ENCODE measurements at places on chromosomes 5 and 9.

DNA sequence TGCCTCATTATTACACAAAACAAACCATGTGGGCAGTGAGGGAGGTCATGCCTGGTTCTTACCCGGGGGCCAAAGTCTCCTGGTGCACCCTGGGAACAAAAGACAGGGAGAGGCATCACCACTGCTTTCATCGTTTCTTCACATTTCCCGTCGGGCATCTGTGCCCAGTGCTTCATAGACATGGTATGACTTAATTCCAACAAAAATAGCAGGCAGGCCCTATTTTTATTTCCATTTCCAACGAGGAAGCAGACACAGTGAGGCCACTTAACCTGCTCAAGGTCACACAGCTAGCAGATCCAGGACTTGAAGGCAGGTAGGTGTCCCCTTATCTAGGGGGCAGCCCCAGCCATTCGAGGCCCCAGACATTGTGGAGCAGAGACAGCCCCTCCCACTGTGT lies 34.6 kb upstream of the PHYKPL start:
- DNase-seq, result no peak

GRCh38 chr5:151612689-151613427 lies 21.7 kb upstream of the FAT2 start:
- no peak for DNase-seq

GRCh38 chr9:110753731-110754231 lies 85.2 kb downstream of the MUSK start:
- DNase-seq, result peak; percentile 77

DNA sequence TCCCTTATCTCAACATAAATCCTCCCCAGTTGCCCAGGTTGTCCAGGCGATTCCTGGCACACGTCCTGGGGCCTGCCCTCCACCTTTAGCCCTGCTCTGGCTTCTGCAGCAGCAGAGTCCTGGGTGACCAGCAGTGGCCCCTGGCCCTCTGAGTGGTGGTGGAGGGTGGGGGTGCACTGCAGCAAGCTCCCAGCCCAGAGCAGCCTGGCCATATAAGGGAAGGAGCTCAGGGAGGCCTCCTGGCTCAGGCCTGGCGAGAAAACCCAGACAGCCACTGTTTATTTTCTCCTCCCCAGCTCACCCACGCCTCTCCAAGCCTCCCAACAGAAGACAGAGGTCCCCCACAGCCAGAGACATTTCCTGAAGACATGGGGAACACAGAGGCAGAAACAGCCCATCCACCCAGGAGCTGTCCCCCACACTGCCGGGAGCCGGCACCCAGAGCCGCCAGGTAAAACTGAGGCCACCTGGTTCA lies 44.7 kb upstream of the IL17B start:
- no peak for DNase-seq

DNA sequence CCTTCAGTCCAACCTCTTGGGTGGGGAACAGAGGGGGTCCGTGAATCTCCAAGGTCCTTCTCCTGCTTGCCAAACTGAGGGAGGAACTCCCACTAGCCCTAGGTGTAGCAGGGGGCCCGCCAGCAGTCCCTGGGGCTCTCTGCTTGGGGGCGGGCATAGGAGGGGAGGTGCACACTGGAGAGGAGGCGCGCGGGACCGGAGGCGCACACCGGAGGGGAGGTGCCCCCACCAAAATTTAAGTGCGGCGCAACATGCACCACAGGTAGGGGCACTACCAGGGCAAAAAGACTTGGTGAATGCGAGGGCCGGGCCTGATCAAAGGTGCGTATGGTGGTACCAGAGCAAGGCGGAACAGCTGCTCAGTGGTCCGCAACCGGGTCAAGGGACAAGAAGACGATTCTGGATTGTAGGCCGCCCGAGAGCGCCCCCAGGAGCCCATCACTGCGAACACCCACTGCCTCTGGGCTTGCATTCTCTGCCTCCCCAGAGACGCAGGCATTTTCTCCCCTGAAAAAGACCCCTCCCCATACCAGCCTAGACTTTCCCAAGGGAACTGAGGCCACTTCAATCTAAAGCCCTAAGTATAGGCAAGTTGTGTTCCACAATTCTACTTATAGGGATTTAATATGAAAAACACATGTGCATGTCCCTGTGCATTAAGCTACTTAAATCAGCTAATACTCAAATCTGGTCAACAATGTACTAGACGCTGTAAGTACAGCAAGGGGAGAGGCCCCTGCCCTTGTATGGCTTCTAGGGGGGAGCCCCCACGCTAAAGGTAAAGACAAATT lies 50.6 kb downstream of the TGFBI start:
- no peak for DNase-seq

DNA sequence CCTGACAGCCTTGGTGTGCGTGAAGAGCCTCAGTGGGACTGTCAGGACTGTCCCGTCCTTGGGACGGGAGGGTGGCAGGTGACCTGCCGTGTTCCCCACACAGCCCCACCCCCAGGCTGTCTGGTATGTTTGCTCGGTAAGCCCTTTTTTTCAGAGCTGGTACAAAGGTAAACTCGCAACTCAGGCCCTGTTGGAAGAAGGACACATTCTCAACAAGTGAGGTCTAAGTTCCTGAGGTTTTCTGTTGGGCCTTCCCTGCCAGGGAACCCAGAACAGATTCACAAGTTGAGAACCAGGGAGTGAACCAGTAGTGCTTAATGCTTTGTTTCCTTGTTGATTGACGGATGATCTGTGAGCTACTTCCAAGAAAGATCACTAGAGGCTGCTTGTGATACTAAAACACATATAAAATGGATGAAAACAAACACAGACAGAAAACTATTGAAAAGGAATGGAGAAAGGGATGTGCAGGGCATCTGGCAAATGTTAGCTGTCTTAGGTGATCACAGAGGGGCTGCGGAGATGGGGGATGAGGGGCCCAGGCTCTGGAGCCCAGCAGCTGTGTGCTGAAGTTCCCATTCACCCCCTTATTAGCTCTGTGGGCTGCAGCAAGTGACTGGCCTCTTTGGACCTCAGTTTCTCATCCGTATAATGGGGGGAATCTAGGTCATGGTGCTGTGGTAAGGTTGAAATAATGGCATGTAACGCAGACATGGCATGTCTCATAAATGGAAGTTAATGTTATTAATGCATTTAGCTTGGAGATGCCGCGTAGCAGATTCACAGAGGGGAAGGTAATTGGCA lies 2.7 kb downstream of the NDST1 start:
- no peak for DNase-seq

GRCh38 chr5:1745123-1745795 lies 54.4 kb downstream of the MRPL36 start:
- no peak for DNase-seq

GRCh38 chr5:168193493-168194250 lies 97.8 kb upstream of the WWC1 start:
- no peak for DNase-seq

GRCh38 chr5:39384271-39384670 lies 20.0 kb upstream of the C9 start:
- no peak for DNase-seq

GRCh38 chr9:79572608-79573411 lies 1.0 kb downstream of the TLE4 start:
- DNase-seq, result no peak
